Midbrain (tissue), 1 donor: ENCODE measurements at places on chromosomes 4 and X.

DNA sequence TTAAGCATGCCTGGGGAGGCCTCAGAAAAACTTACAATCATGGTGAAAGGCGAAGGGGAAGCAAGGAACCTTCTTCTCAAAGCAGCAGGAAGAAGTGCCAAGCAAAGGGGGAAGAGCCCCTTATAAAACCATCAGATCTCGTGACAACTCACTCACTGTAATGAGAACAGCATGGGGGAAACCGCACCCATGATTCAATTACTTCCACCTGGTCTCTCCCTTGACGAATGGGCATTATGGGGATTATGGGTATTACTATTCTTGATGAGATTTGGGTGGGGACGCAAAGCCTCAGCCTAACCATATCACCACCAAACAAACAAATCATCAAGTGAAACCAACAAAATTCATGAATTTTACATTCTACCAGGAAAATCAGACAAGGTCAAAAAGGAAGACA, 76.7 kb upstream of the TAB3 start:
- no peak for DNase-seq

DNA sequence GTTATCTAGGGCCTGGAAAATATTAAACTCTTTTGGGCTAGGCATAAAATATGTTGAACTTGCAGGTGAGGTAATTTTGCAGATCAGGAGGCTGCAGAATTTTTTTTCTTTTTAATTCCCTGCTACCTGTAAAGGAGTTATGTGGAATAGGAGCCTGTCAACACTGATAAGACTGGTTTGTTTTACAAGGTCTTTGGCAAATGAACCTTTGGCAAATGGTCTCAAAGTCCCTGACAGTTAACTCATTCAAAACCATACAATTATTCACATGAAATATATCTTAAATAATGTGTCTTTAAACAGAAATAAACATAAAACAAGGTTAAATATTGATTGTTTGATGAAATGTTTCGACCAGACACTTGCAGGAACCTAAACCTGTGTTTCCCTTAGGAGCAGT, 340.2 kb downstream of the GASK1B start:
- DNase-seq: no peak

DNA sequence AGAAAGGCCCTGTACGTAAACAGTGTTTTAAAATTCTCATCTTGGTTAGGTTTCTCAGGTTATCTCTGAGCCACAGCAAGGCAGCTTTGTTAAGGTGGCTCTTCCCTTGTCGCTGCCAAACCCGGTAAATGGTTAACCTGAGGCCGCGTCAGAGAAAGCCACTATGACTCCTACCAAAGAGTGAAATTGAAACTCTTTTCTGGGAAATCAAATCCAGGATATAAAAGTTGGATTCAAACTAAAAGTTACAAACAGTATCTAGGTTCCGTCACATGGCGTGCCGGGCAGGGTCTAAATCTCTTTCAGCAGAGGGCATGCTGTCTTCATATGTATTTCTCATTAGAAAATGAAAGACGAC, 433 bp downstream of the MMAA start:
- peak; percentile 74 for DNase-seq

- no peak for DNase-seq
These were observed 114.2 kb downstream of the COMMD8 start for GRCh38 chr4:47349326-47349725.

- peak; percentile 21 for DNase-seq
These were observed 56.9 kb downstream of the PCGF3 start for GRCh38 chr4:762211-763190.

GRCh38 chr4:37673538-37674192, 12.5 kb downstream of the RELL1 start:
- no peak for DNase-seq

- DNase-seq: no peak
These were observed 2365.5 kb downstream of the PCDH7 start for GRCh38 chr4:33085709-33086108.

GRCh38 chr4:78732332-78733104, 43.6 kb upstream of the BMP2K start:
- no peak for DNase-seq

- DNase-seq: no peak
These were observed 16.2 kb upstream of the FHL1 start for GRCh38 chrX:136130931-136131833.

DNA sequence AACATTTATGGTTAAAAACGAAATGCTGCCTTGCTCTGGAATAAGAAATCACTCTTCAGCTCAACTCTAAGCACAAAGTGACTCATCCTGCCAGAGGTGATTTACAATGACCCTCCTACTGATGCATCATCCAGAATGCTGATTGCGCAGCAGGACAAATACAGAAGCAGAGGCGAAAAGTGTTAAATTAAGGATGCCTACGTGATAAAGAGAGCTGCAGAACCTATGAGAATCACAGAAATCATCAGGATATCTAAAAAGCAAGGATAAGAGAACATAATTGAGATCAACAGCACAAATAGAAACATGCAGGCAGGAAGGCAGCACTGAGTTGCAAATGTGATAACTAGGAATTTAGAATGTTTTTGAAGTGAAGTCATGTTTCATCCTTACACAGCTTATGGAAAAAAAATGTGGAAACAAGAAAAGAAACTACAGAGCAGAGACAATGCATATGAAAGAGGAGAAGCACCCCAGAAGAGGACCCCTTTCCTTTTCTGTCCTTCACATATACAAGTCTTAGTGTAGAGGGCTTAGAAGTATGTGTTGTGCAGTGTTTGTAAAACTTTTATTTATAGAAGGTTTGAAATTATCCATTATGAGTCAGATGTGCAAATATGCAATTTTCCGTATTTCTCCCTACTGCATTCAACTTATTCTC, 188.4 kb downstream of the SLC7A11 start:
- DNase-seq: no peak

DNA sequence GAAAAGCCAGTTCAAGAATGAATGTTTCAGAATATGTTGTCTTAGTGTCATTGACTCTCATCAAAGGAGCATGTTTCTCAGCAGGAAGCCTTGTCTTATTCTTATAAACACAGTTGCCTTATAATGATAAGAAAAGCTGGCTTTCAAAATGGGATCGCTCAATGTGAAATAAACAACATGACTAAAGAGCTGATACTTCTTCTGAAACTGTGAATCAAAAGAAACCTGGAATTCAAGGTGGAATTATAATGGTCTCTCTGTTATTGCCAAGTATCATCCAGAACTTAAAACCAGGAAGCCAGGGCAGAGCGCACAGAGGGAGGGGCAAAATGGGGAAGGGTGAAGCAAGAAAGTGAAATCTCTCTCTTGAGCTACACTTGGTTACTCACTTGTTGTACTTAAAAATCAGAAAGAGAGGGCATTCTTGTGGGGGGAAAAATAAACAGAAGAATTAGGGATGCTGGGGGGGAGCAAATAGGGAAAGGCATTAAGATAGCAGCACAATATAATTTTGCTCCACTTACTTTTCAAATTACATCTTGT, 270.0 kb downstream of the MAPK10 start:
- DNase-seq: no peak

GRCh38 chr4:186999686-187000085, 276.0 kb upstream of the FAT1 start:
- DNase-seq: no peak

DNA sequence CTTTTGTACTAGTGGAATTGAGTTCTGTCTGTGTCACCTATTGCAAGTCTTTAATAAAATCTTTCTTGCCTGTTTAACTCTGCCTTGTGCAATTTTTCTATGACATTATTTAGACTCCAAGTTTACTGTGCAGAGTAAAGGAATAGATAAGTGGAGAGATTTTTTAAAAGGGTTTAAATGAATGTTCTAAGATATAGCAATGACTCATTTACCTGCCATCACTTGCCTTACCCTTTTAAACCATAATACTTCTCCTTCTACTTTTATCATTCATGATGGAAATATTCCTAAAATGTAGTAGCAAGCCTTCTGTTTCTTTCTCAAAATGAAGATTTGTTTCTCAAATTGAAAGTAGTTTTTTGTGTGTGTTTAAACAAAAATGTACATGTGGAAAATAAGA, 782.8 kb upstream of the MAGEB2 start:
- DNase-seq: no peak

- no peak for DNase-seq
These were observed 113.2 kb downstream of the USP9X start for GRCh38 chrX:41198410-41198809.

GRCh38 chrX:140764401-140764919, 54.9 kb downstream of the LINC00632 start:
- DNase-seq: no peak

DNA sequence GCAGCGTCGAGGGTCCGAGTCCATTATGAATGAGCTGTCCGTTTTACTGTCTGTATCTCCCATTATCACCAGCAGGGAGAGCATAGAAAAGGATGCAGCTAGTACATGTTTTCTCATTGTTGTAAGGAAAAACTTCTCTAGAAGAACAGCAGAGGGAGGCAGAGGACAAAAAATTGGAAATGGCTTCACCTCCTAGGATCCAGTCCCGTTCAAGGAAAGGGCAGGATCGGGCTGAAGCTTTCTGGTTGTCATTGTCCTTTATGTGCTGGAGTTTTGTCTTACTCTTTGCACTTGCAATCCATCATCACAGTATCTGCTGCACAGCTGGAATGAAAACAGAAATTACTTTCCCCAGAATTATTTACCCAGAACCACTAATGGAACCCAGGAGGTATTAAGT, 14.7 kb downstream of the NDP start:
- DNase-seq: peak; percentile 85

DNA sequence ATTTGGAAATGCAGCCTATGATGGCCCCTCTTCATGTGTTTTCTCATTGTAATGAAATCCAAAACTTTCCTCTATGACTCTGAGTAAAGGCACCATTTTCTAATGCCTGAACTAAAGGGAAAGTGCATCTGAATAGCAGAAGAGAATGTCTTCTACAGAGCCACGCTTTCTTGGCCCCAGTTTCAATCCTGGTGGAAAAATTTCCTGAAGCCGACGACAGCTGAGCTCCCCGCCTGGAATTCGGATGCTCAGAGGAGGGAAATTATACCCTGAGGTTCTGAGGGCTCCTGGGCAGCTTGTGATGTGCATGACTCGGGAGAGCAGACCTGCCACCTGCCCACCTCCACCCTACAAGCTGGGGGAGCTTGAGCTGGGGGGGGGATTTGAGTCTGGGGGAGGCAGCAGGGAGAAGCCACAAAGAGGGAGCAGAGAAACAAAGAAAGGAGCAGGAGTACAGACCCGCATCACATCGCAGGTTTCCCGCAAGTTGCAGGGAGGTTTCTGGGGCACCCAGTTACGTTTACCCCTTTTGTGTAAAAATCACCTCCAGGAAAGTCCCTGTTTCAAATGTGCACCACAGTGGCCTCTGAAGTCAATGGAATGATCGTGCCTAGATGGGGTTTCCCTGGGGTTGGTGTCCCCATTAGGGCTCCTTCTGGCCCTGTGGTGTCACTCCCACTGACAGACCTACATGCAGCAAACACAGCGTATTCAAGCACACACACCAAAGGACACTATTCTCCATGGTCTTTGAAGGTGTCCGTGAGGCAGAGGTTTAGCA, 145.6 kb upstream of the RBPJ start:
- DNase-seq: no peak

- no peak for DNase-seq
These were observed 352.5 kb upstream of the PITX2 start for GRCh38 chr4:110975338-110975737.

DNA sequence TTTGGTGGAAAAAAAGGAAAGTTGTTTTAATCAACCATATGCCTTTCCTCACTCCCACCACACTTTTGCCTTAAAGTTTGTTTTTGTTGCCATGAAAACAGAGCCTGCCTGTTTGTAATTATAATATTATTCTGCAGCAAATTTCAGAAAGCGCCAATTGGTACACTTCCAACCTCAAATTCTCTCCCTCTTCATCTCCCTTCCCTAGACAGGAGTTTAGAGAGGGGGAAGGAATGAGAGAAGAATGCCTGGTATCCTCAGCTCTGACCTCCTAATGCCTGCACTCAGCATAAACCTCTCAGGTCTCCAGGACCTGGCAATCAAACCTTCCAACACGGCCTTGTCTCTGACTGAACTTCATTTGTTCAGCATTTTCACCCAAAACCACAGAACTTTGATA, 138.4 kb upstream of the HCCS start:
- DNase-seq: no peak

GRCh38 chr4:173237152-173237551, 68.5 kb downstream of the GALNT7 start:
- no peak for DNase-seq

- no peak for DNase-seq
These were observed 206.1 kb downstream of the PPP3CA start for GRCh38 chr4:101141230-101141629.

DNA sequence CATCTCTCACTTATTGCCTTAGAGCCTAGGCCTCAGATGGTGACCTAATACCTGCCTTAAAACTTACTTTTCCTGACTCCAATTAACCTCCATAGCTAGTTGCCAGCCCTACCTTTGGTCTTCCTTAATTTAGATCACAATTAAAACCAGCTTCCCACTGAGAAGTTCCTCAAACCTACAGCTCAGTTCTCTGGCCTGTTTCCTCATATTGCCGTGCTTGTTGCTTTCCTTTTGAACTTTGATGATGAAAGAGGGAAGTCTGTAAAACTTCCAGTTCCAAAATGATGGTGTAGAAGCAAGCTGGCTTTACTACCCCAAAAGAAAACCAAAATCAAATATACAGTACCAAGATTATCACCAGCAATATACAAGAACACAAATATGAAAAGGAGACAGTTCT, 28.9 kb upstream of the CAMK2D start:
- DNase-seq: peak; percentile 12

- DNase-seq: peak; percentile 71
These were observed 994 bp downstream of the GALNT7 start for GRCh38 chr4:173169428-173170181.

DNA sequence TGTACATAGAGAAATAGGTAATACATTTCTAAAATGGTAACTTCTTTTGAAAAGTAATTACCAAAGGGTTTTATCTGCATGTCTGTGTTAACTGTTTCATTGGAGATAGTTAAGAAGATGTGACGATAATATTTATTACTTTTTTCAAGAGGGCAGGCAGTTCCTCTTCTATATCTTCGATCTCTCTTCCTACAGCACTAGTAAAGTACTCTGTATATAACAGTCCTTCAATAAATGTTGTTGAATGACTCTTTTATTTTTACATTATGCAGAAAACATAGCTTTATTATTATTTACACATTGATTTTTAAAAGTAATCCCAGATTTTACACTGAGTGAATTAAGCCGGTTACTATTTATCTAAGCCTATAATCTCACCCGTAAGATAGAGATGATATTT, 51.8 kb downstream of the TMPRSS11E start:
- DNase-seq: no peak

GRCh38 chr4:13430834-13431568, 53.1 kb downstream of the RAB28 start:
- DNase-seq: no peak

- DNase-seq: no peak
These were observed 43.5 kb downstream of the MAMLD1 start for GRCh38 chrX:150406596-150406995.

DNA sequence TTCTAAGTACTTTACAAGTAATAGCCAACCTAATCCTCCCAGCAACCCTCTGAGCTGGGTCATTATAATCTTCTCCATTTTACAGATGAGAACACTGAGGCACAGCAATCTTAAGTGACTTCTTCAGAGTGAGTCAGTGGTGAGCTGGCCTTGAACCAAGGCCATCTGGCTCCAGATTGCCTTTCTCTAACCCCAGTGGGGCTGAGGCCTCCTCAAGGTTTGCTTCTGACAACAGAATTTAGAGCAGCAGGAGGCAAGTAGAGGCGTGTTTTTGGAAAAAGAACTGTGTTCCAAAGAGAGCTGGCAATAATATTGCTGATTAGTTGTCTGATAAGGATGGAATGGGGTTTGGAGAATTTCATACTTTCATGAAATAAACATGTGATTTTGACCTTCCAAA, 41.2 kb downstream of the PIR start:
- DNase-seq: no peak

- no peak for DNase-seq
These were observed 49.0 kb upstream of the SHISA3 start for GRCh38 chr4:42348247-42348646.

- peak; percentile 79 for DNase-seq
These were observed 134.2 kb downstream of the SPOCK3 start for GRCh38 chr4:167100120-167100519.
